Stimulated activated CD4-positive, alpha-beta T cell treated with anti-CD3 and anti-CD28 coated beads, Interleukin-12 subunit alpha, Interleukin-12 subunit beta, amount 100 ng/mL, for 48 hours (primary cell): ENCODE measurements at places on chromosomes 11 and 22.

DNA sequence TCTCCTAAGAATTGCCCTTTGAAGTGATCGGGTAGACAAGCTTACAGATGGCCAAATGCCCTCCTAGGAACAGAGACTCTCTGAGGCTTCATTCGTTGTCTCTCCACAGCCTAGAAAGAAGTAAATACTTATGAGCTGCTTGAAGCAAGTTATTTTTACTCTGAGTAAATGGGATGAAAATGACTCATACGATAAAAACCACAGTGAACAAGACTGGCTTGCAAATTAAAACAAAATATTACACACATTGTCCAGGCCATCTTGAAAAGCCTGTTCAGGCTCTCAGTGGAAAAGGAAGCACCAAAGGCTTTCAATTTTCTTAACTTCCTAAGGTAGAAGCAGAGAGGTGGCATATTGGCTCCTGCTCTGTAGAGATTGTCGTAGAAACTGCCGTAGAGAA is 294.2 kb downstream of the NELL1 start:
- DNase-seq, result no peak

GRCh38 chr22:48416396-48417224 is 1411.1 kb downstream of the BRD1 start:
- DNase-seq, result no peak

DNA sequence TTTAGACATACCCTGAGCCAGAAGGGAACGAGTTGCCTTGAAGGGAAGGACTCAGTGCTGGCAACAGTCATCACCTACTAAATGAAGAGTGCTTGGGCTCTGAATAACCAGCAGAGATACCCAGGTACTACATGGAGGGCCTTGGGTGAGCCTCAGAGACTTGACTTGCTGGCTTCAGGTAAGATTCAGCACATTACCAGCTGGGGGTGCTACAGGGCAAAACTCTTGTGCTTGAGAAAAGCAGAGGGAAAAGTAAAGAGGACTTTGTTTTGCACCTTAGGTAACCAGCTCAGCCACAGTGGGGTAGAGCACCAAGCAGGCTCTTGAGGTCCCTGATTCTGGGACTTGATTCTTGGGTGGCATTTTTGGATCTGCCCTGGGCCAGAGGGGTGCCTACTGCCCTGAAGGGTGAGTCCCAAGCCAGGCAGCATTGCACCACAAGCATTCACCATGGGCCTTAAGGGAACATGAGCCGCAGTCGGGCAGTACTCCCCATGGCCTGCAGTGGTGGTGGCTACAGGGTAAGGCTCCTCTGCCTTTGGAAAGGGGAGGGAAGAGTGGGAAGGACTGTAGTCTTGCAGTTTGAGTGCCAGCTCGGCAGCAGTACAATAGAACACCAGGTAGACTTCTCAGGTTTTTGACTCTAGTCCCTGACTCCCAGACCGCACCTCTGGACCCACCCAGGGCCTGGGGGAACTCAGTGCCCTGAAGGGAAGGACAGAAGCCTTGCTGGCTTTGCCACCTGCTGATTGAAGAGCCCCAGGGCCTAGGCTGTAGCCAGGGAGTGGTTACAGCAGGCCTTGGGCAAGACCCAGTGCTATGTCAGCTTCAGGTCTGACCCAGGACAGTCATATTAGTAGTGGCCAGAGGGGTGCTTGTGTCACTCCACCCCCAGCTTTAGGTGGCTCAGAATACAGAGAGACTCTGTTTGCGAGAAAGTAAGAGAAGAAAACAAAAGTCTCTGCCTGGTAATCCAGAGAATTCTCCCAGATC is 22.7 kb upstream of the PLEKHA7 start:
- DNase-seq, result no peak

DNA sequence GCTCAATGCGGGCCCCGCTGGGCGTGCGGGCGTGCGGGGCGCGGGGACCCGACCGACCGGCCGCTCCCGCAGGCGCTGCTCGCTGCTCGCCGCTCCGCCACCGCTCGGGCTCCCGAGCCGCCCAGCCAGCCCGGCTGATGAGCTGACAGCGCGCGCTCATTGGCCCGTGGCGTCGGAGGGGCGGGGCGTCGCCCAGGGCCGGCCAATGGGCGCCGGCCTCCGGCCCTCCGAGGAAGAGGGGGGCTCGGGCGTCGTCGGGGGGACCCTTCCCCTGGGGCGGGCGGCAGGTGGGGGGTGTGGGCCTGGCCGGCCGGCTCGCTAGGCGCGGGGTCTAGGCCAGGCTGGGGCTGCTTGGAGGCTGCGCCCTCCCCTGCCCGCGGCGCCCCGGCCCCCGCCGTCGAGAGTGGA is at the start of gene SCUBE1:
Gene SCUBE1 (minus strand): TSS at position 111 of the 408 bp plus-strand sequence. CDS start 111 bp downstream, outside the sequence.
- peak; percentile 34 for DNase-seq

- DNase-seq, result no peak
Measured at GRCh38 chr11:131522851-131523250, 152.4 kb downstream of the NTM start.

DNA sequence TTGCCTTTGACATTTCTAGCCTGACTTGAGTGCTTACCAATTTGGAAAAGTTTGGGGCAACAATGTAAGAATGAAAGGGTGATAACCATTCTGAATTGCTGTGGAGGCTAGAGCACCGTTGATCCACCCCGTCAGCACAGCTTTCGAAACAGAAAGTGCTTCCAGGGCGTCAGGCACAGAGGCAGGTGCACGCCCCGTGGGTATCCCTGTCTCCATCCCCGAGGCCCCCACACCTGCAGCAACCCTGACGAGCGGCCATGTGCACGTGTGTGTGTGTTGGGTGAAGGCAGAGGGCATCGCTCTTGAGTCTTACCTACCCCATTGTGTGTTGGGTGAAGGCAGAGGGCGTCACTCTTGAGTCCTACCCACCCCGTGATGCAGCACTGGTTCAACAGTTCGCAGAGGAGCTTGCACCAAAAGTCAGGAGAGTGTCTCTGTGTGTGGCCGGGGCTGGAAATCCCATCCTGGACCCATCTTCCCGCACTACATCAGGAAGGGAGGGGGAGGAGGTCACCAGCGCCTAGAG is 404.5 kb downstream of the BRD1 start:
- no peak for DNase-seq

- no peak for DNase-seq
Measured at GRCh38 chr11:88522624-88523385, 185.3 kb upstream of the CTSC start.

GRCh38 chr22:35311551-35311999 is 11.9 kb downstream of the TOM1 start:
- DNase-seq, result no peak

DNA sequence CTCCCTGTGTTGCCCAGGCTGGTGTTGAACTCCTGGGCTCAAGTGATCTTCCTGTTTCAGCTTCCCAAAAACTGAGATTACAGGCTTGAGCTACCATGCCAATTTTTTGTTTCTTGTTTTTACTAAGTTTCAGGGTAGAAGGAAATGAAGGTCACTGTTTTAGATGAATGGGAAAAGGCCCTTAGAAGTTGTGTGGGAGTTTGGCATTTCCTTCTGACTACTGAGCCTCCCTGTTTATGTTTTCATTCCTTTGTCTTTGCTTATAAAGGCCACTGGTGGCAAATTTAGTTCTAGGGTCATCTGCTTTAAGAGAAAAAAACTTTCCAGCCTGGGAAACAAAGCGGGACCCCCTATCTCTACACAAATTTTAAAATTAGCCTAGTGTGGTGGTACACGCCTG is 22.1 kb downstream of the SRPRA start:
- no peak for DNase-seq

- no peak for DNase-seq
Measured at GRCh38 chr11:117535850-117536411, 208.3 kb downstream of the CEP164 start.

DNA sequence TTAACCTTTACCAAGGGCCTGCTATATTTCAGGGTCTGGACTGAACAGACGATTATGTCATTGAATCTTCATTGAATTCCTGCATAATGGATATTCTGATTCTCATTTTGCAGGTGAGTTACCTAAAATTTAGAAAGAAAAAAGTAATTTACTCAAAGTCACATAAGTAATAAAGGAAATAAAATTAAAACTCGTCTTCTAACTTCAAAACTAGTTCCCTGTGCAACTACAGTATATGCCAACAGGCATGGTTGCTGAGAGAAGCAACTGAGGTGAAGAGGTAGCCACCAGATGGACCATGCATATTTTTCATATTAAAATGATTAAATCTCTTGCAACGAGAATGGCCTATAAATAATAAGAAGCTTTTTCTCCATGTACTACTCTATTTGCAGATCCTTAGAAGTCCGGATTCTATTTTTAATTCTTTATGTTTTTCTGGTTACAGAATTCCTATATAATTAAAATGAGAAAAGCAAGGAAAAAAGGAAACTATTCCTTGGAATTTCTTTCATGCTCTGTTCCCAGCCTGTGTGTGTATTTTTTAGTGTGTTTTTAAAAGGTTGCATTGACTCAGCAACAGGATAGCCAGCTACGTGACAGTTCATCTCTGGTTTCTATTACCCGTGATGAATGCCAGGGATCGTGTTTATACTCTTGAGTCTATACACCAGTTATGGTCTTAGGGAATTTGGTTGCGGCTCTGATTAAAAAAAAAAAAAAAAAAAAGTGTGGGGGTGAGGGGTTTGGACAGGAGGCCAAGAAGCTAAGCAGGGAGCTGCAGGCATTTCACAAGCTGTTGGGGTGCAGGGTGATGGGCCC is 186.8 kb downstream of the ETS1 start:
- no peak for DNase-seq

DNA sequence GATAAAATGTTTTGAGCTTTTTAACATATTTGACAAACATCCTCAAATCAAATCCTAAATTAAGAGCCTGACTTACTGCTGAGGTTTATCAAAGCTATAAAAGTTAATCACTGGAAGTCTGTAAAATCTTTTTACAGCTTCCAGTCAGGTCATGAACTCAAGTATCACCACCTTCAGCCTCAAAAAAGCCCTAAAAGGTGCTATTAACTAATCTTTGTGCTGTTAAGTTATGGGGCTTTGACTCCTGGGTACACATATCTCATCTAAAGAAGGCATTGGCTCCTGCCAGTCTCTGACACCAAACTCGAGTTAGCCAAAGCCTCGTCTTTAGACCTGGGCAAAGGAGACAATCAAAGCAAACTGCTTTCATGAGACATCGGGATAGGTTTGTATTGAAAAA is 34.0 kb upstream of the CBX6 start:
- no peak for DNase-seq

DNA sequence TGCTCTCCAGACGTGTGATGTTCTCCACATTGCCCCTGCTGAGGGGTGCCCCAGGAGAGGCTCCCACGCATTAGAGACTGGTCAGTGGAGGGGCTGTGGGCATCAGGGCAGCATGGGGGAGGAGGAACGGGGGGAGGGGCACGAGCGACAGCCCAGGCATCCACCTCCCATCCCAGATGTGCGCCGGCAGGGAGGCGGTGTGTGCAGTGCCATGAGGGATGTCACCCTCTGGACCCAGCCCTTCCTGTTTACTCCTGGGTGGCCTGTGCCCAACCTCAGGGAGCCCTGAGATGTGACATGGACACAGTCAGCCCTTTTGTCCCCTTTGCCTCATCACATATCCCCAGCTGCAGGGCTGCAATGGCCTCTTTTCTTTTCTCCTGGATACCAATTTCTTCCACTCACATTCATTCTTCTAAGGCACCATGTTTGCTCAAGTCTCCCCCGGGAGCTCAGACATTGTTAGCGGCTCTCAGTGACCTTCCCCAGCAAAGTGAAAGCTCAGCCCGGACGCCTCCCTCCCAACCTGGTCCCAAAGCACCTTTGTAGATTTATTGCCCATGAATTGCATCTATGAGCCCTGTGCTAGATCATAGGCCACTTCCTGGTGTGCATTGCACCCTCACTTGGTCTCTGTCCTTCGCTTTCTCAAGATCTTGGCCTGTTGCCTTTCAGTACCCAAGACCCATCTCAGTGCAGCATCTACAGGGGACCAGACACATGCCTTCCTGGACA is 150.6 kb downstream of the CEP164 start:
- no peak for DNase-seq

DNA sequence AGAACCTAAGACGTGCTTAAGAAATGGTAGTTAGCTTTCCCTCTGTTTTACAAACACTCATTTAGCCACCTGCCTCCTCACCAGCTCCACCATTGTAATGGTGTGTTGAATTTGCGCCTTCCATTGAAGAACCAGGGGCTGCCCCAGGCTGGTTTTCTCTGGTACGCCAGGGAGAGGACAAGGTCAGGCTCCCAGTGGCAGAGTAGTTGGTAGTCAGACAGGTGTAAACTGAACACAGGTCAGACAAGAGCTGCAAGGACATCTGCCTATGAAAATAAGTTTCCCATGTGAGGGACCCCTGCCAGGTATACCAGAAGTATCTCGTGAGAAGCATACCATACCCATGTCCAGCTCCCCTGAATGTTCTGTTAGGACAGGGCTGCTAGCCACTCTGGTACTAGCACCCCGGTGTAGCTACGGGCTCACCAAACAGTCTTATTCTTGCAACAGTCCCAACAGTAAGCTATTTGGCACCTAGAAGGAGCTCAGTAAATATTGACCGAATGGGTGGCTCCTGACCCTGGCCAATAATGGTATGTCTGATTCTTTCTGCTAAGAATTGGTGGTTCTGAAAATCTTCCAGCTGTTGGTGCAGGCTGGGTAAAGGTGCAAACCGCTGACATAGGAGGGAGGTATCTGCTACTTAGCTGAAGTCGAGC is 359.0 kb downstream of the LARGE1 start:
- no peak for DNase-seq

GRCh38 chr22:20464912-20465758 is 27.5 kb upstream of the SCARF2 start:
- DNase-seq, result no peak

- no peak for DNase-seq
Measured at GRCh38 chr11:78256962-78257361, 68.2 kb downstream of the USP35 start.

GRCh38 chr11:61164606-61165424 is 3.6 kb upstream of the VPS37C start:
- no peak for DNase-seq

DNA sequence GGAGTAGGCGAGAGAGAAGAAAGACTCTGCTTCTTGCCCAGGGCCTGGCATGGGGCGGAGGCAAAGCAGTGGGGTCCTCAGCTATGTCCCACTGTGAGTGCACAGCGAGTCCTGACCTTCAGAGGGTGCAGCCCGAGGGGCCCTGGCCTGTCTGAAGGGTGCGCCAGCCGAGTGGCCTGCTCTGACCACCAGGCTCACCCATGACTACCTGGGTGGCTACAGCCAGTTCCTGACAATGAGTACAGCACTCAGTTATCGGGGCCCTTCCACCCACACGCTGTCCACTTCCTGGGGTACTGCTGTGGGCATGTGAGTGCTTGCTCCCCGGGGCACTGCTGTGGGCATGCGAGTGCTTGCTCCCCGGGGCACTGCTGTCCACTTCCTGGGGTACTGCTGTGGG is 74.1 kb upstream of the B3GAT1 start:
- no peak for DNase-seq

DNA sequence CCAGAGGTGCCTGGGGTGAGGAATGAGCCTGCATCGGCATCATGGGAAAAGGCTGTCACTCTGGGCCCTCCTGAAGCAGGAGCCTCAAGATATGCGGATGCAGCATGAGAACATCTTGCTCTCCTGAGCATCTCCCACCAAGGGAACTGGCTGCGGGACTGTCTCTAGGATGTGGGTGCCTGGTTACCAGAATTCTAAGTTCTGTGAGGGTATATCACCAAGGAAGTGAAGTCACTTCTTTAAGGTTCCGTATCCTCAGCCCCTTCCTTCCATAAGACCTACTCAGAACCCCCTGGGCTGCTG is 86.9 kb downstream of the GGTLC2 start:
- DNase-seq, result no peak
